Activated gamma-delta T cell treated with anti-CD3 and anti-CD28 coated beads, Interleukin-2, amount 50 U/mL, for 16 hours (primary cell): ENCODE measurements at places on chromosomes 7 and 10.

GRCh38 chr7:111212857-111213523, 122.1 kb downstream of the LRRN3 start:
- no peak for DNase-seq

DNA sequence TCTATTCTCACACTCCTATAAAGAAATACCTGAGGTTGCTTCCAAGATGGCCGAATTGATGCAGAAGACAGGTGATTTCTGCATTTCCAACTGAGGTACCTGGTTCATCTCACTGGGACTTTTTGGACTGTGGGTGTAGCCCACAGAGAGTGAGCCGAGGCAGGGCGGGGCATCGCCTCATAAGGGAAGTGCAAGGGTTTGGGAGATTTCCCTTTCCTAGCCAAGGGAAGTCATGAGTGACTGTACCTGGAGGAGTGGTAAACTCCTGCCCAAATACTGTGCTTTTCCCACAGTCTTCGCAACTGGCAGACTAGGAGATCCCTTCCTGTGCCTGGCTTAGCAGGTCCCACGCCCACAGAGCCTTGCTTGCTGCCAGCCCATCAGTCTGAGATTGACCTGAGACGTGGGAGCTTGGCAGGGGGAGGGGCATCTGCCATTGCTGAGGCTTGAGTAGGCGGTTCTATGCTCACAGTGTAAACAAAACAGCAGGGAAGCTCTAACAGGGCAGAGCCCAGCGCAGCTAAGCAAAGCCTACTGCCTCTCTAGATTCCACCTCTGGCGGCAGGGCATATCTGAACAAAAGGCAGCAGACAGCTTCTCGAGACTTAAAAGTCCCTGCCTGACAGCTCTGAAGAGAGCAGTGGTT, 152.2 kb downstream of the ARL4A start:
- no peak for DNase-seq

- no peak for DNase-seq
Measured at GRCh38 chr10:83816942-83817341, 322.4 kb upstream of the GHITM start.

DNA sequence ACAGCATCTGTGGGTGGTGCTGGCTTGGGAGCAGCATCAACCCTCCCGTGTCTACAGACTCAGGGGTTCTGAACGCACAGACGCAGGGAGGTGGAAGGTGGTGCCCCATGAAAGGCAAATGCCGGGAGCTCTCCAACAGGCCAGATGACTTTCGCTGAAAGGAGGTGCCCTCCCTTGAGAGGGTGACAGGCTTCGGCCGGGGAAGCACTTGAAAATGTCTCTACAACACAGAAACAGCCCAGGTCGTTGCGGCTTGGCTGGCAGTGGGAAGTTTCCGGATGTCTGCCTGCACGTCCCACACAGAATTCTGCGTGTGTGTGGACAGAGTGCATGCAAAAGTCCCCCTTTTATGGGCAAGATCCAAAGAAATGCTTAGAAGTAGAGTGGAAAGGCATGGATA, 239.6 kb downstream of the SKAP2 start:
- no peak for DNase-seq

DNA sequence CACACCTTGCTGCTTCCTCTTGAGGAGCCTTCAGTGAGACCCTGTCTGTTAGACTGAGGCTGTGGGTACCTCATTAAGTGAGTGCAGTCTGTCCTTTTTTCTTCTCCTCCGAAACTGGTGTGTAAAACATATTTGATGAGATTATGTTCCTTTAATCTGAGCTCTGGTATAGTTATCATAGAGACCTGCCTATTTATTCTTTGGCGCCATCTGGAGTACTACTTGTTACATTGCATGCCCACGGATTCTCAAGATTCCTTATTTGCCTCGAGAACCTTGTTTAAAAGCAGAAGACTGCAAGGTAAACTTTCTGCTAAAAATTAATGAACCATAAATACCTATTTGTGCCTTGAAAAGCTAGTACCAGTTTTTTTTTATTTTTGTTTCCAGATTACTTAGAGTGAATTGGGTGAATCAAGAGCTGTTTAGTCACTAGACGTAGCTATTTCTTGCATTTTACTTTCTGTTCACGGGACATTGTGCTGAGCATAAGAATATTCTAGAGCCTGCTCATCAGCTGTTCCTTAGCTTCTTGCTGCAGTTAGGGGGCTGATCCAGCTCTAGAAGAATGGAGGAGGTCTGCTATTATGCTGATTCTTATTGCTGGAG, 16.9 kb upstream of the STMP1 start:
- no peak for DNase-seq

GRCh38 chr10:21260066-21260465, 265.4 kb downstream of the SKIDA1 start:
- DNase-seq = no peak

DNA sequence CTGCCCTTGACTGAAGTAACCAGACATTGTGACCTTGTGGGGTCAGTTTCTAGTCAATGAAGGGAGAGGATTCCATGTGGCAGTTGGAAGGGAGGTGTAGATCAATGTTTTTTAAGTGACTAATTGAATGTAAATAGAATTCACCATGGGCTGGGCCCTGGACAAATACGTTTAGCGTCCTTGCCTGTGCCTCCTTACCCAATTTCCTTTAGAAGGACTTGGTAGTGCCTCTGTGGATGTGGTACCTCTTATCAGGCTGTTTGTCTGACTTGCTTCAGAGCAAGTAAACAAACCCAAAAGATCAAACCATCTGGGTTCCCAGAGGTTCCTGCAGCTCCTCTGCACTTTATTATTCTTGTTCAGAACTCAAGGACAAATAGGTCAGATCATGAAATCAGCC, 4.3 kb upstream of the KAT6B start:
- DNase-seq = no peak

DNA sequence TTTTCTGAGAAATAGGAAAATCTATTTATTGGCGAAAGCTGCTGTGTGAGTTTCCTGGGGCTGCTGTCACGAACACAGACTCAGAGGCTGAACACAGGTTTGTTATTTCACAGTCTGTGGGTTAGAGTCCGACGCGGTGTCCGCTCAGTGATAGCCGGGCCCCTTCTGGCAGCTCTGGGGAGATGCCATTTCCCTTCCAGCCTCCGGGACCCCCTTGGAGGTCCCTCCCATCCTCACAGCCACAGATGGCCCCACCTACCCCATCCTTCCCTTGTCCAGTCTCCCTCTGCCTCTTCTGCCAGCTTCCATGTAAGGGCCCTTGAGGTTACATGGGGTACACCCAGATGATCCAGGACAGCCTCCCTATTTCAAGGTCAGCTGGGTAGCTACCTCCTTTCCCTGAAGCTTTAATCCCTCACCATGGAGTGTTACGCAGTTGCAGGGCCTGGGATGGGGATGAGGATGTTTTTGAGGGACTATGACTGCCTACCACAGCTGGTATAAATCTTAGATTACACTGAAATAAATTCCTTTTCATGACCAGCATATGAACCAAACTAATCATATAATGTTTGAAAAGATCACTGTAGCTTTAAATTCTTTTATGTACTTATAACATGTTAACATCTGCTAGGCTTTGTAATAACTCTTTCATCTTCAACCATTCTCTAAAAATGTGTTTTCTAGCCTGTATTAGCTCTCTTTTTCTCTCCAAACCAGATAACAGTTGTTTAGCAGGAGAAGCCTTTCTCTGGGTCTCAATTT, 98.5 kb downstream of the WDR37 start:
- no peak for DNase-seq

GRCh38 chr7:121393005-121393366, 3.1 kb downstream of the FAM3C start:
- DNase-seq = no peak

- no peak for DNase-seq
Measured at GRCh38 chr10:88565072-88565471, 18.0 kb downstream of the RNLS start.

DNA sequence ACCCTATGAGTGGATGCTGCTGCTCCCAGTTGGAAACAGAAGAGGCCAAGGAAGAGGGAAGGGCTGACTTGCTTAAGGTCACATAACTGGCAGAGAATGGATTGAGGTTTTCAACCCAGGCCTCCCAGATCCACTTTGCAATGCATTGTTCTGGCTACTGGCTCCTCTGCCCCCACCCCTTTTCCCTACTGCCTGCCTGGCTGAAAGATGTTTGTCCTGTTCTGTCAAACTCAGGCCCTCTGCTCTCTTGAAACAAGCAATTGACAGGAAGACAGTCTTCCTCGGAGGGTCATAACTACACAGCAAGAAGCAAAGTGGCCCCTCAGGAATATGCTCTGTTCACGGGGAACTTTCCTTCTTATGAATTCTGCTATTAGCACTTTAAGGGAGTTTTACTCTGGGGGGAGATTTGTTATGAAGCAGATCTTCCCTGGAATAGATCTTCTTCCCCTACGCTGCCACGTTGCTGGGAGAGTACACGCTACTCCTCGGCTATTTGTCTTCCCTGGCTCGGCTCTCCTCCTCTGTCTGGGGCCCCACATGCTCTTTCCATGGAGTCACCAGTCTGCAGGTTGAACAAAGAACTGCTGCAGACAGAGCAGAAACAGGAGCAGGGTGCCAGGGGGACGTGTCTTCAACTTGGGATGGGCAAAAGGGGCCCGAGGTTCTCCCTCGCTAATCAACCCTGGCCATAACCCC, 436.1 kb downstream of the TYW1 start:
- DNase-seq = no peak

GRCh38 chr10:46520941-46521340, 35.5 kb downstream of the GPRIN2 start:
- DNase-seq = no peak

GRCh38 chr10:113017376-113017775, 67.3 kb downstream of the TCF7L2 start:
- no peak for DNase-seq

- no peak for DNase-seq
Measured at GRCh38 chr10:986881-987619, 1.2 kb upstream of the GTPBP4 start.

GRCh38 chr10:98320486-98321185, 52.6 kb upstream of the LOXL4 start:
- no peak for DNase-seq

GRCh38 chr10:102660888-102661657, 16.8 kb downstream of the TRIM8 start:
- peak; percentile 56 for DNase-seq

DNA sequence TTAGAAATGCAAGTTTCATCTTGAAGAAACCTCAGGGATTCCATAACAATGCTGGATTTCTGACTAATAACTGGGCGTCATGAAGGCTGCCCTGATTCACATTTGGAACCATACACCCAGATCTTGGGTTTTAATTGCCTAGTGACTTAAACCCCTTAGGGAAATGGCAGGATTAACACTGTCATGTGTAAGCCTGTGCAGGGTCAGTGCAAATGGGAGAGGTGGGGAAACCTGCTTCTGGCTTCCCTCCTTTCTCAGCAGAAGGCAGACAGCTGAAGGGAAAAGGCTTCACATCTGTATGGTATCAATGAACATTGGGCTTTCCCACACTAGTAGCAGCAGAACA, 364.2 kb downstream of the ANKRD30A start:
- no peak for DNase-seq
